ENCODE measurements at places on chromosomes 5 and 9. TPM values are rescaled to one million over a fixed set of nuclear protein-coding genes. Genes with fewer than 3 reads are reported as not detected.

Gene DMRT3
- total RNA-seq = not detected

Gene FREM1
- total RNA-seq = under 0.01 TPM

Gene NR4A3
- total RNA-seq = under 0.01 TPM

Gene TXNDC8
- not detected for total RNA-seq
